Smooth muscle cell of the pulmonary artery (primary cell): ENCODE measurements at places on chromosomes 11 and 22. TPM values are rescaled to one million over a fixed set of nuclear protein-coding genes. Genes with fewer than 3 reads are reported as not detected.

Gene TTC38
- total RNA-seq, result 18.2 and 20.8 TPM in 2 replicates

Gene AGBL2
- 1.1 and 1.8 TPM in 2 replicates for total RNA-seq

Gene RFPL1
- total RNA-seq, result not detected in 2 replicates

Gene LRP4
- 6.9 and 8.1 TPM in 2 replicates for total RNA-seq

Gene BIK
- not detected in 2 replicates for total RNA-seq

Gene C1QTNF4
- 0.07 and 0.17 TPM in 2 replicates for total RNA-seq

Gene C22orf15
- 1.4 and 1.8 TPM in 2 replicates for total RNA-seq

Gene GRM5
- total RNA-seq, result under 0.01 and 0.10 TPM in 2 replicates

Gene ZP1
- total RNA-seq, result 0.36 and 0.98 TPM in 2 replicates

Gene KCNQ1
- total RNA-seq, result not detected in 2 replicates

Gene SLC22A9
- total RNA-seq, result not detected in 2 replicates

Gene GDPD5
- total RNA-seq, result 4.1 and 9.4 TPM in 2 replicates

Gene PHETA2
- total RNA-seq, result 27.2 and 30.9 TPM in 2 replicates
